NB4 (cell line): ENCODE measurements at places on chromosomes 7 and 10.

GRCh38 chr7:81333004-81333403 lies 414.2 kb upstream of the SEMA3C start:
- no peak for DNase-seq

- DNase-seq, result no peak
Observed at GRCh38 chr10:113067501-113067900, 117.5 kb downstream of the TCF7L2 start.

GRCh38 chr10:79105150-79105739 lies 36.5 kb downstream of the ZMIZ1 start:
- no peak for DNase-seq

DNA sequence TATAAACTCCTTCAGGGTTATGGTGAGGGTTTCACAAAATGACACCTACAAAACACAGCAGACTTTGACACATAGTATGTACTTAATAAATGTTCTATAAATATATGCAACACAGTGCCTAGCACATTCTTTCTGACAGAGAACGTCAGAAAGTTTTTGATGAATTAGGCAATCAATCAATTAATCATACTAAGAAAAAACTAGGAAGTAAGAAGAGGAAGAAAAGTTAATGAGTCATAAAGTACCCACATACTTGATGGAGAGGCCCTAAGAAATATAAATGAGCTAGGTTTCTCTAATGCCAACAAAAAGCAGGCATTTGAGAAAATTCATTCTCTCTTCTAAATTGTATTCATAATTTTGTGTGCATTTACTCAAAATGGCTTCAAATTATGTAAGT lies 192.7 kb upstream of the VWC2 start:
- no peak for DNase-seq

GRCh38 chr7:2517678-2518507 lies 1.7 kb upstream of the LFNG start:
- DNase-seq, result no peak

DNA sequence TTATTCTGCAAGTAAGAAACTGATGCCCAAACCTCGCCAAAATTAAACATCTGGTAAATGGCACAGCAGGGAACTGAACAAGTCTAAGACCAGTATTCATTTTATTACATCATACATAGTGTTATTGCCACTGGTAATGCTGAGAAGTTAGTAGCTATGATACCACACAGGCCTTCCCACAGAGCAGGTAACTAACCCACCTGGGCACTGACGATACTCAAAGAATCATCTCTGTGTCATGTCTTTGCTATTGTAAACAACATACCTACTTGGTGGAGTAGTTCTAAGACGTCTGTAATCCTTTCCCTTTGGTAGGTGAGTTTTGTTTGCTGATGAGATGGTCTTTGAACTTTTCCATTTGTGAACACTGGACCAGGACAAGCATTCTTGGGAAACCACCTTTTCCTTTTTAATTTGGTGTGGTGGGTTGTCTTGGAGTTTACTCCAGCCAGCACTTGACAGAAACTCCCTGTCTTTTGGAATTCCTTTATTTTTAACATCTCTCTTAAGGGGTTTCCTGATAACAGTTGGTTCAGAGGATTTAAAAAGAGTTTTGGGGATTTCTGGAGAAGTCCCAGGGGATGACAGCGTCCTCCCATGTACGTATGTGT lies 40.9 kb downstream of the PDSS1 start:
- no peak for DNase-seq

DNA sequence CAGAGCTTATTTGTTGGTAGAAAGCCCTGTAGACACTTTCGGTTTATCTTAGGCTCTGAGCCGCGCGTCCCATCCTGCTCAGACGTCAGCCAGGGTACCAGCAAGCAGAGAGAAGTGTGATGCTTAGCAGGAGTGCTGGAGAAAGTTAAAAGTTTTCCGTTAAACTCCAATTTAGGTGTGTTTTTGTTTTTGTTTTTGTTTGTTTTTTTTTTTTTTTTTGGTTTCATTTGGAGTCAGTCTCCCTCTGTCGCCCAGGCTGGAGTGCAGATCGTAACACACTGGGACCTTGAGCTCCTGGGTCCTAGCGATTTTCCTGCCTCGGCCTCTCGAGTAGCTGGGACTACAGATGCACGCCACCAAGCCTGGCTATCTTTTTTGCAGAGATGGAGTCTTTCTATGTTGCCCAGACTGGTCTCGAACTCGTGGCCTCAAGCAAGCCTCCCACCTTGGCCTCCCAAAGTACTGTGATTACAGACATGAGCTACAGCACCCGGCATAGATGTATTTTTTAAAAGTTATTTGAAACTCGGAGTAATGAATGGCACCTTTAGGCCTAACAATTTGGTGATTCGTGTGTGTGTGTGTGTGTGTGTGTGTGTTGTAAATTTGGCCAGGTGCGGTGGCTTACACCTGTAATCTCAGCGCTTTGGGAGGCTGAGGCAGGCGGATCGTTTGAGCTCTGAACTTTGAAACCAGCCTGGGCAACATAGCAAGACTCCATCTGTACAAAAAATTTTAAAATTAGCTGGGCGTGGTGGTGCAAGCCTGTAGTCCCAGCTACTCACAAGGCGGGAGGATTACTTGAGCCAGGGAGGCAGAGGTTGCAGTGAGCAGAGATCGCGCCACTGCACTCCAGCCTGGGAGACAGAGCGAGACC lies 1.3 kb upstream of the HIP1 start:
- DNase-seq, result no peak

GRCh38 chr7:157676456-157677255 lies 339.9 kb downstream of the DNAJB6 start:
- peak; percentile 62 for DNase-seq

DNA sequence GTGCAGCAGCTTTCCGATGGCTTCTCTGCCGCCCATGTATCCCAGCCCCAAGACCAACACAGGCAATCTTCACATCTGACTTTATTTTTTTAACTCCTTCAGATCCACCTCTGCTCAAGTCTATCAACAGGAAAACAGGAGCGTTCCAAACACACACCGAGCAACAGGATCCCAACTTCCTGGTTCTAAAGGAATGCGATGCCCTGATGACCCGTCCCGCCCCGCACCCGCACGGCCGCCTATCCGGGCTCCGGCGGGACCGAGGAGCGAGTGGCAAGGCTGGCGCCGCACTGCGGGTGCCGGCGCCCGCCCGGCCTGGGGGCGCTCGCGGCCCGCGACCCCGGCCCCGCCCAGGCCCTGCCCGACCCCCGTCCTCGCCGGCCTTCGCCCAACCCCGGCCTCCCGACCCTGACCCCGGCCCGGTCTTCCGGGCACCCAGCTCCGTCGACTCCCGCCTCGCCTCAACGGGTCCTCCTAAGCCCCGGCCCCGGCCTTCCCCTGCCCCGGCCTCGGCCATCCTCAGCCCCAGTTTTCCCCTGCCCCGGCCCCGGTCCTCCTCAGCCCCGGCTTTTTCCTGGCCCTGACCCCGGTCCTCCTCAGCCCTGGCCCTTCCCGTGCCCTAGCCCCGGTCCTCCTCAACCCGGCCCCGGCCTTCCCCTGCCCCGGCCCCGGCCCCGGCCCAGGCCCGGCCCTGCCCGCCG lies 730 bp downstream of the LARP4B start:
- peak; percentile 56 for DNase-seq

DNA sequence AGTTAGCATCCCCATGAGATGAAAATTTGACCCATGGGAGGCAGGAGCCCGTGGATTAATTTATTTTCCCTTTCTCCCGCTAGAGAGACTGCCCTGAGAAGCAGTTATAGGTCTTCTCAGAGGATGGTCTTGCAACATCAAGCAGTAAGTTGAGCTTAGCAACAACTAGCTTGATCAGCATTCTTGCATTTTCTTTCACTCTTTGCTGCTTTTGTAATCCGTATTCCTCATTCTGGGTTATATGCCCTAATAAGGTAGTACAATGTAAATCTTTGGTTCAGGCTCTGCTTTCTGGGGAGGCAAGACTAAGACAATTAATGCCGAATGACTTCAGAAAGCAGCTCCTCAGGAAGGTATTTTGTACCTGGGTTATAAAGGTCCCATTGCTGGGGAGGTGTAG lies 146.8 kb downstream of the FZD1 start:
- DNase-seq, result no peak

DNA sequence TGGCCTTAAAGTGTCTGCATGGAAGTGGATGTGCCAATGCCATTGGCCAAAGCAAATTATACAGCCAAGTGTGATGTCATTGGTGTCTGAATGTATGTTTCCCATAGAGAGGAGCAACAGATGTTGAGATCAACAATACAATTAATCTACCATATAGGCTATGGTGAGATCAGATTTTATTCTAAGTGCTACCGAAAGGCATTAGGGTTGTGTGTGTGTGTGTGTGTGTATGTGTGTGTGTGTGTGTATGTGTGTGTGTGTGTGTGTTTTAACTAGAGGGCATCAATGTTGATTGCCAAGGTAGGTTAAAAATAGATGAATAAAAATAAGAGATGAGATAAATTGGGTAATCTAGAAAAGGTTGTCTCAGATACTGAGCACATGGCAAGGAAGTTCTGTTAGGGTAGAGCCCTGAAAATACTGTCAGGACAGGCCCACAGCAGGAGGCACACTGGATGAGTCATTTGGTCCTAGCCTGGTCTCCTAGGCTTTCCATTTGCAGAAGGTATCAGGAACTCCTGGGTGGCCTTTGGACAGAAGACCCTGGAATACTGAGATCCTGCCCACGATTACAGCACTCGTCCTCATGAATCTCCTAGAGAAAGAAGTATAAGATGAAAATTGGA lies 446.0 kb upstream of the PODXL start:
- no peak for DNase-seq

DNA sequence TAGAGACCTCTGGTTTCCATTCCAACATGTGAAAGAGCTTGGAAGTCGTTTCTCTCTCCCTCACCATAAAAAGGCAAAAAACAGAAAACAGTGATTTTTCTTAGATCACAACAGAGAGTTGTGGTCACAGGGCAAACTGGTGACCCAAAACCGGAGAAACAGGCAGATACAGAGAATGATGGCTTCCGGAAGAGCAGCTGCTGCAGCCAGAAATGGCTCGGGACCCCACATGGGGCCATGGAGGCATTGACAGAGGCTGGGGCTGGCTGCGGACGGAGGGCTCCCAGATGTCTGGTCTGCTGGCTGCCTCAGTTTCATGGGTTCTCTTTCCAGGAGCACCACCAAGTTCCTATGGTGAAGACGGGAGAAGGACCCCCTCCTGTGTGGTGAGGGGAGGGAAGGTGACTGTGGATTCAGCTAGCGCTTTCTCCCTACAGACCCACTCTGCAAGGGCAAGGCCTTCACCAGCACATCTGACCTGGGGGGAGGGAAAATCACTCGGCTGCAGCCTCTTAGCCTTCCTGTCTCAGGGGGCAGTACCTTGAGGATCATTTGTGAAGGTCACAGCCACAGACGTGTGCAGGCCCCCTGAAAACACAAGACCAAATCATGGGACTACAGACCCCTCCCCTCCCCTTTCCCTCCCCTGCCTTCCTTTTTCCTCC lies 81.4 kb downstream of the WDR37 start:
- DNase-seq, result no peak

- no peak for DNase-seq
Observed at GRCh38 chr7:1745576-1746490, 75.8 kb downstream of the ELFN1 start.

GRCh38 chr10:111246814-111247452 lies 170.1 kb downstream of the ADRA2A start:
- no peak for DNase-seq

DNA sequence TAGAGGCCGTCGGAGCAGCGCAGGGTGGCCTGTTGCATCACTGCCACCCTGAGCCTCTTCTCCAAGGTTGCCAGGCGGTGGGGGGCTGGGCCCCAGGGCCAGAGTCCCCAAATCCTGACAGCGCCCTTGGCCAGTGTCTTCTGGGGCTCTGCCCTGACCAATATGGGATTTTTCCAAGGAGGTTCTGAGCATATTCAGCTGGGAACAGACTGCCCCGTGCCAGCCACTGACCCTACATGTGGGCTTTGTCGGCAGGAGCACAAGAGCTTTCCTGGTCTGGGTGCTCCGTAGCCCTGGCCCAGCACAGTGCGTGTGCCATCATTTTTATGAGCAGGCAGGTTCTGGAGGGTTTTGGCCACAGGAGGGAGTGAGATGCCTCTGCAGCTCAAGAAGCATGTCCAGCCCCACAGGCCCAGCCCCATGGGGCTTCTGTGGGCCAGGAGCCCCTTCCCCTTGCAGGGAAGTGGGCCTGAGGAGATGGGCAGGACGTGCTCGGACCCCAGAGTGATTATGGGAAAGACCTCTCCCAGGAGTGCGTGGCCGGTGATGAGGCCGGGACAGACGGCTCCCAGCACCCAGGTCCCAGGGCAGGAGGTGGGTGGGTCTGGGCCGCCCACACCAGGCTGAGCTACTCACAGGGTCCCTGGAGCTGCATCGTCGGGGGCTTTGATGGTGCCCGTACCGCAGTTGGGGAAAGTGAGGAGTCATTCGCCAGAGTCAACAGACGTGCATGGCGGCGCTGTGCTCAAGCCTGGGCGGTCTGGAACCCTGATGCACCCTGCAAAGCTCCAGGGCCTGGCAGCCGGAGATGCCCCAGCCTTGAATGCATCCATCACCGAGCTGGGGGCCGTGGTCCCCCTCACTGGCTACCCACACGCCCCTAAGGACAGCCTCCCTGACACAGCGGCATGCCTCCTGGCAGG lies 66.6 kb downstream of the PWWP2B start:
- peak; percentile 65 for DNase-seq

- no peak for DNase-seq
Observed at GRCh38 chr7:97269741-97270140, 152.2 kb downstream of the SDHAF3 start.

GRCh38 chr10:29811751-29812427 lies 177.1 kb upstream of the SVIL start:
- DNase-seq, result no peak

DNA sequence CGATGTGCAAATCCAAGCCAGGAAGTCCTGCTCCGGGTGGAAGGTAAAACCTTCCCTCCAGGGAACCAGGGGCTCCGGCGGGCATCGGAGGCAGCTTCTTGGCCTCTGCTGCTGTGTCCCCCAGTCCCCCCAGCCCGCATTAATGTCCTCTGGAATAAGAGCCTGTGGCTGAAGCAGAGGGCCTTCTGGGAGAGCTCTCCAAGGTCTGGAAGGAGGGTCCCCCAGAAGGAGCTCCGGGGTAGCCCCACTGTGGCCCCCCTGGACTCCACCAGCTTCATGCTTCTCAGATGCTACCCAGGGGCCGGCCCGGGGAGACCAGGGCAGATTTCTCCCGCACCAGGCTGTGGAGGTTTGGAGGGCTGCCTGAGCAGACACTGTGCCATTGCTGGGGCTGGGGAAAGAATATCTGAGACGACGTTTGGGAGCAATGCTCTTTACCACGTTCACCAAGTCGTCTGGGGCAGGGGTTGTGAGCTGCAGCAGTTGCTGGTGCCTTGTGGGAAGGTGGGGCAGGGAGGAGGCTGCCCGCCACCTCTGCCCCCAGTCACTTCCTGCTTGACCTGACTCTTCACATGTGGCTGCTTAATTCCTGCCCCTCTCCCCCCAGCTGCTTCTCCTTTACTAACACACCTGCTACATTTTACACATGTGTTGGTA lies 8.3 kb downstream of the ZNF853 start:
- peak; percentile 56 for DNase-seq

- DNase-seq, result peak; percentile 19
Observed at GRCh38 chr7:39624935-39625694, 1.7 kb downstream of the RALA start.
